ENCODE measurements at places on chromosomes 2 and 18.

GRCh38 chr2:33047939-33048338 is 101.2 kb downstream of the LTBP1 start:
- no peak for DNase-seq

DNA sequence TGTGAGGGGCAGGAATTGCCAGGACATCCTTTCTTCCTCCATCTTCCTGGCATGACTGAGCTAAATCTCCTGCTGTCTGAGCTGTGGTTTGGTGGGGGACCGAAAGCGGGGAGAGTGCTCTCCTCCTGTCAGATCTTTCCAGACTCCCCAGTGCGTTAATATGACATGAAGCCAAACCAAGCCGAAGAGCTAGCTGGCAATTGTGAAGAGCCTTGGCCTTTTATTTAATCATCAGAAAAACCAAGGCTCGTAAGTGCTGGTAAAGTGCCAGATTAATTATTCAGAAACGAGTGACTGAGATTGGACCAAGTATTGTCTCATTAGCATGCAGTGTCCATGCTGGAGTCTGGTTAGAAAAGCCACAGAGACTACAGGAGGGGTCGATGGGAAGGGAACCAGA is 14.5 kb upstream of the LRPPRC start:
- DNase-seq = no peak

DNA sequence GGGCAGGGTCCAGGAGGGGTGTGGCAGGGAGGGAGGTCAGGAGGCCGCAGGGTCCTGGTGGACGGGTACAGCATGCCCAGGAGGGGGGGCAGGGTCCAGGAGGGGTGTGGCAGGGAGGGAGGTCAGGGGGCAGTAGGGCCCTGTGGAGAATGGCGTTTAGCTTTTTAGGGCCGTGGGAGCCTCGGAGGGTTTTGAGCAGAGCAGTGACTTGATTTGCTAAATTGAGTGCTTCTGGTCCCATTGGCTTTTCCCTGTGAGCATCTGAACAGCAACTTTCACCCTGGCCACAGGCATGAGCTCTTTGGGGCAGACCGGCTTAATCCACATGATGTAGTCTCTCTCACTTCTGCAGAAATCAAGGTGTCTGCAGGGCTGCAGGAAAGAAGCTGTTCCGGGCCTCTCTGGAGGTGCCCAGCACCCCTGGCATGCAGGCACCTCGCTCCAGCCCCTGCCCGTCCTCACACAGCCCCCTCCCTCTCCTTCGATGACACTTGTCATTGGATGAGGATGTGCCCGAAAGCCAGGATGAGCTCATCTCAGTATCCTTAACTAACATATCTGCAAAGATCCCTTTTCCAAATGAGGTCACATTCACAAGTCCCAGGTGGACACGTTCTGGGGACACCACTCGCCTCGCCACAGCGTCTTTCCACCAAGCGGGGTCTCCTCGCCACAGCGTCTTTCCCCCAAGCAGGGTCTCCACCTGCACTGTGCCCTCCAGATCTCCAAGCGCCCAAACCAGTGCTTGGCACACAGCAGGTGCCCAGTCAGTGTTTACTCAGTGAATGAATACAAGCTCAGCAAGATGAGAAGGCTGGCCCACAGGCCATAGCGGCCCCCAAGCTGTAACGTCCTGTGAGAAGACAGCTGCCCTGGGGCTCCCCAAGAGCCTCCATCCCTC is 94.0 kb downstream of the NDUFA10 start:
- no peak for DNase-seq

DNA sequence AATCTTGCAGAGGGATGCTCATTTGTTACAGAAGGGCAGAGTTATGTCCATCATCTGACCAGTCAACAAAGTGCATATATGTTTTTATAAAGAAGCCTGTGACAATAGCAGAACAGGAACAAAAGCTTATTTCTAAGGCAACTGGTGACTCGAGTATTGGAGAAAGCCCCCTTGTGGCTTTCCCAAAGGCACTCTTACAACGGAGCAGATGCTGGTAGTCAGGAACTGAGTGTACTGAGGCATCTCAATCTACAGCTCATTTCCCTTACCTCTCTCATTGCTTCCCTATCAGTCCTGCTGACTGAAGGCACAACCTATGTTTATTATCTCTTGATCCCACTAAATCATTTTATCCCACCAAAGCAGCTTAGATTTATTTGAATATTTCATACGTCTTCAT is 557.1 kb upstream of the CHAC2 start:
- no peak for DNase-seq

DNA sequence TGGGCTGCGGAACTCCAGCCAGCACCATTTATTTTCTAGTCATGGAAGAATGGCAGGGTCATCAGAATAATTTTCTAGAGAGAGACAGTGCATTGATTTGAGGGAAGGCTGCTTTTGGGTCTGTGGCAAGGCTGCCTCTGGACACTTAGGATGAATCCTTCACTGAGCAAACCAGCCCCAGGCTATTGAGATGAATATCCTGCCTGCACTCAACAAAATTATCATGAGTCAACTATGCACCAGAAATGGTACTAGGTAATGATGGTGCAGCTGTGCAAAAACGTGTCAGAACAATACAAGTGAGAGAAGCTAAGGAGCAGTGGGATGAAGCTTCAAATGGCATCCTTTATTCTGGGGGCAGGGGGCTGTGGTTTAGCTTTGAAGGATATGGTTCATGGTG is 115.8 kb downstream of the SPHKAP start:
- DNase-seq = no peak

DNA sequence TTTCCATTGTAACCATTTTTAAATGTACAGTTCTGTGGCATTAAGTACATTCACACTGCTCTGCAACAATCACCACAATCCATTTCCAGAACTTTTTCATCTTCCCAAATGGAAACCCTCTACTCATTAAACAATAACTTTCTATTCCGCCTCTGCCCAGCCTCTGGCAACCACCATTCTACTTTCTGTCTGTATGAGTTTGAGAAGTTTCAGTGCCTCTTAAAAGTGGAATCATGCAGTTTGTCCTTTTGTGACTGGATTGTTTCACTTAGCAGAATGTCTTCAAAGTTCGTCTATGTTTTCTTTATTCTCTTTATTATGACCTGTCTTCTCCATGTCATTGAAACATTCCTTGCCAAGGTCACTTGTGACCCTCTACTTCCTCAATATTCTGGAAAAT is 22.0 kb upstream of the PELI1 start:
- DNase-seq = no peak

DNA sequence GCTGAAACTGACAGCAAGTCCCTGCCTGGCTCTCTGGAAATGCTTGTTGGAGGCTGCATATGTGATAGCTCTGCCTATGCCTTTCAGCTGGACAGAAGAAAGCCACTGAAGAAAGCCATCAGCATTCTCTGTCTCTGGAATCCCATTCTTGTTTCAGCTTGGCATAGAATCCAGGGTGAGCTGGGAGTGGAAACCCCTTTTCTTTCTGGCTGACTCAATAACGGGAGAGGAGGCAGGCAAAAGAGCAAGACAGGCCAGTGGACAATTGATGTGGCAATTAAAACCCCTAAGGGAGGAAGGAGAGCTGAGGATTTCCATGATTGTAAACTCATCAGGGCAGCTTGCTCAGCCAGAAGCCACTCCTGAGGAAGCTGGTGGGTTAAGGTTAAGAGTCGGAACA is 208.1 kb downstream of the CLIP4 start:
- no peak for DNase-seq

- DNase-seq = no peak
Measured at GRCh38 chr2:134133622-134134312, 120.1 kb upstream of the MGAT5 start.

- DNase-seq = no peak
Measured at GRCh38 chr2:138223319-138223718, 259.0 kb downstream of the HNMT start.

DNA sequence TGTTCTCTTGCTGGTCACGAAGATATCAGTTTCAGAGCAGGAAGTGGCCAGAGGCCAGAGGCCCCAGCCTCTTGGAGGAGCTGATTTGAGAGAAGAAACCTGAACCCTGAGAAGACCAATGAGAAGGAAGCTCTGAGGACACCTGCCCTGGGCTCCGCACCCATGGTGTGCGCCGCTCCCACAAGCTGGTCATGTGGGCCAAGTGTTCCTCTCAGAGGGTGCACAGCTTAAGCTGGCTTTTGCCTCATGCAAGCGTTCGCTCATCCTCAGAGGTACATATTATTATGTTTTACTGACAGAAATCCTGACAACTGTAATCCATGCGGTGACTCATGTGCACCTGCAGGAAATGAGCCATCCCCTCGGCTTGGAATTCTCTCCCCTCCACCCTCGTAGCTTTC is 316.1 kb upstream of the MYT1L start:
- no peak for DNase-seq

DNA sequence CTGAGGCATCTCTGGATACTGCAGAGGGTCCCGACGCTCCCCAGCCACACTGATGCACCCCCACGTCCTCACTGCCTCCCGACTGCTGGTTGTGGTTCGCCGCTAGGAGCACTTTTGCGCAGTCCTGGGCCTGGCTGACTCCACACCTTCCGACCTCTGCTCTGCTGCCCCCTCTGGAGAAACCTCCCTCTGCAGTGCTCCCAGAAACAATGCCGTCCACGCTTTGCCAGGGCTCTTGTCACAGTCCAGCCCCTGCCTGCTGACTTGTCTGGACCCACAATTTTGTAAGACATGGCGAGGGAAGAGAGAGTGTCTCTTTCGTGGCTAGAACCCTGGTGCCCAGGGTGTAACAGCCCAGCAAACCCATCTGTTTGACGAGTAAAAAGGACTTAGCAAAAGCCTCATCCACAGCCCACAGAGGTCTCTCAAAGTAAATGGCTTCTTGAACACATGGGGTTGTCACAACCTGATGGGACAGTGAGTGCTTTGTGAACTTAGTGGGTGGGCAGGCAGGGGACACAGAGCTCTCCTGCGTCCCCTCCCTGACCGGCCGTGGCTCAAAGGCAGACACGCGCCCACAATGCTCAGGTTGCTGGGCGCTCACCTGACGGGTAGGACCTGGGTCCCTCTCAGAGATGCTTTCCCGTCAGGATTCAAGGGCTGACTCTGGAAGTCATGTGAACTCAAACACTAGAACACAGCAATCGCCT is 4.0 kb downstream of the COPS9 start:
- DNase-seq = no peak

- no peak for DNase-seq
Measured at GRCh38 chr2:236629961-236630872, 60.6 kb downstream of the ACKR3 start.

GRCh38 chr2:171394164-171394740 is 39.5 kb downstream of the METTL8 start:
- no peak for DNase-seq

DNA sequence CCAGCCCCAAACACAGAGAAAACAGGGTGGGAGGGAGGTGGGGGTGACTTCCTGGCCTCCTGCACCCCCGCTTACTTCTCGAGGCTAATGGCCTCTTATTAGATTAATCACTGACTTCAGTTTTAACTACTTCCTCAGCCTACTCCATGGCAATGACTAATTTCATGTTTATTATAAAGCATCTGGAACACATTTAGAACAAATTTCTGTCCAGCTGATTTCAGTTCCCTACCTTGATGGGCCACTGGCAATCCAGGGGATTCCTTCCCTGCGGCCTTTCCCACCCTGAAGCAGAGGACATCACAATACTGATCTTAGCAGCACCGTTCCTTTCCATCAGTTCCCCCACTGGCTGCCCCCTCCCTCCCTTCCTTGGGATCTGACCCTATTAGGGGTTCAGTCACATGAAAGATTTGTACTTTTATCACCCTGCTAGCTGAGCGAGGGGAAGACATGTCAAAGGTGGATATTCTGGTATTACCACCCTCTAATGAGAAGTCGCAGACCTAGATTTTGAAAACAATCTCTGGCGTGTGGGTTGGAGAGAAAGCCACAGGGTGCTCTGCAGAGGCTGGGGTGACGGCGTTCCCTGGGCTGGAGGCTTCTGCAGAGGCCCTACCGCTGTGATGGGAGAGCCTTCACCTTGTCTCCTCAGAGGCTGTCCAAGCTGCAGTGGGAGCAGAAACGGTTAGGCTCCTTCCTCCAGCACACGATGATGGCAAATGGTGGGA is 67.6 kb downstream of the KIAA2012 start:
- DNase-seq = no peak

Measured in urinary bladder (tissue), 4 donors.